ENCODE measurements at places on chromosomes 6 and 20.

- no peak for DNase-seq
Measured at GRCh38 chr6:11386323-11386722, 151.2 kb upstream of the TMEM170B start.

GRCh38 chr6:138296381-138296780, 78.1 kb upstream of the PBOV1 start:
- no peak for DNase-seq

GRCh38 chr20:62237801-62238568, at the start of gene OSBPL2:
TSS of gene OSBPL2 (plus strand) at chr20:62238521. CDS start at chr20:62256185, 17,664 bp downstream.
- DNase-seq = peak; percentile 95

DNA sequence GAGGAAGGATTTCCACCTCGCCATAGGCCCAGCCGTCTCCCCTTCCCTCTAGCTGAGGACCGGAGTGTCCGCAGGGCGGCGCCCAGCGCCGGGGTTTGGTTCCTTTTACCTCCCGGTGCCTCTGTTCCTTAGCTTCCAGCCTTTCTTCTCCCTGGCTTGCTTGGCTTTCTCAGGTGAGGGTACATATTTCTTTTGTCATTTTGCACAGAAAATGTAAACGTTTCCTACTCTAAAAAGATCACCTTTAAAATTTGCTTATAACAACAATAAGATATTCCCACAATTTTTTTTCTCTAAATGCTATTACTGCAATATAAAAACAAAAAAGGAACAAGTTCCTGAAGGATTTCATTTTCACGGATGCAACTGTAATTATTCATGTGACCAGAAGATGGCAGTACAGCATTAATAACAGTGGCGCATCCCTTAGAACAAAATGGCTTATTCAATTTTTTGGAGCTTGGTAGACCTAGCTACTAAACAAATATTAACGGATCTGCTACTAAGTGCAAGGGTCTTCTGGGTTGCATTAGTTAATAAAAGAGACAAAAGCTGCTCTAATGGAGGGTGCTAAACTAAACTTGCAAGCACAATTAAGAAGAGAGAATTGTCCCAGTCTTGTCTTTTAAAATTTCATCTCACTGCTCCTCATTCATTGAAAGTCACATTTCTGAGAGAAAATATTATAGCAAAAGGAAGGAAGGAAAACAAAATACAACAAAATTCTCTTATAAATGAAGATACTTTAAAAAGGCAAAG, 172.9 kb downstream of the ADGRG6 start:
- DNase-seq = peak; percentile 71

GRCh38 chr6:128138694-128139093, 237.8 kb upstream of the THEMIS start:
- no peak for DNase-seq

DNA sequence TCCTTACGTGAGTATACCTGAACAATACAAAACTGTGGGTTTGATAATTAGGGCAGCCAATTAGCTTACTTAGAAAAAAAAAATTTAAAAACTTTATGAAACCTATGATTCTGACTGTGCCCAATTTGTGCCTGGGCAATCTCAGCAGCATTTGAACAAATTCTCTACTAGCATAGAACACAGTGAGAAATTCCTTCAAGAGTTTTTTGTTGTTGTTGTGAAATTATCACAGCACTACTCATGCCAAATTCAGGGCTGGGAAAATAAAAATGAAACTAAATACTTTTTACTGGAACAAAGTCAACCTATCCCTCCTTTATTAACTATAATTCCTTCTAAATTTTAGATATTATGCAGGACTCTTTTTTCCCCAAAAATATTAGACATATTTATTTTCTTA, 42.9 kb downstream of the POU3F2 start:
- no peak for DNase-seq

- no peak for DNase-seq
Measured at GRCh38 chr6:157066781-157067491, 256.4 kb downstream of the TMEM242 start.

DNA sequence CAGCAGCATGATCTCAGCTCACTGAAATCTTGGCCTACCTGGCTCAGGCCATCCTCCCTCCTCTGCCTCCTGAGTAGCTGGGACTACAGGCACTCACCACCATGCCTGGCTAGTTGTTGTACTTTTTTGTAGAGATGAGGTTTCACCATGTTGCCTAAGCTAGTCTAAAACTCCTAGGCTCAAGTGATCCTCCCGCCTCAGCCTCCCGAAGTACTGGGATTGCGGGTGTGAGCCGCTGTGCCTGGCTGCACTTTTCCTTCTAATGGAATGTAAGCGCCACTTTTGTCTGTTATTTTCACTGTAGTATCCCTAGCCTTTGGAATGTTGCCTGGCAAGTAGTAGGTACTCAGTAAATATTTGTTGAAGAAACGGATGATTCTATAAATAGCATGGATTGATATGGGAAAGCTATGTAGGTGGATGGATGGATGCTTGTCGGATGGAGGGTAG, 10.4 kb upstream of the TRIB3 start:
- no peak for DNase-seq

DNA sequence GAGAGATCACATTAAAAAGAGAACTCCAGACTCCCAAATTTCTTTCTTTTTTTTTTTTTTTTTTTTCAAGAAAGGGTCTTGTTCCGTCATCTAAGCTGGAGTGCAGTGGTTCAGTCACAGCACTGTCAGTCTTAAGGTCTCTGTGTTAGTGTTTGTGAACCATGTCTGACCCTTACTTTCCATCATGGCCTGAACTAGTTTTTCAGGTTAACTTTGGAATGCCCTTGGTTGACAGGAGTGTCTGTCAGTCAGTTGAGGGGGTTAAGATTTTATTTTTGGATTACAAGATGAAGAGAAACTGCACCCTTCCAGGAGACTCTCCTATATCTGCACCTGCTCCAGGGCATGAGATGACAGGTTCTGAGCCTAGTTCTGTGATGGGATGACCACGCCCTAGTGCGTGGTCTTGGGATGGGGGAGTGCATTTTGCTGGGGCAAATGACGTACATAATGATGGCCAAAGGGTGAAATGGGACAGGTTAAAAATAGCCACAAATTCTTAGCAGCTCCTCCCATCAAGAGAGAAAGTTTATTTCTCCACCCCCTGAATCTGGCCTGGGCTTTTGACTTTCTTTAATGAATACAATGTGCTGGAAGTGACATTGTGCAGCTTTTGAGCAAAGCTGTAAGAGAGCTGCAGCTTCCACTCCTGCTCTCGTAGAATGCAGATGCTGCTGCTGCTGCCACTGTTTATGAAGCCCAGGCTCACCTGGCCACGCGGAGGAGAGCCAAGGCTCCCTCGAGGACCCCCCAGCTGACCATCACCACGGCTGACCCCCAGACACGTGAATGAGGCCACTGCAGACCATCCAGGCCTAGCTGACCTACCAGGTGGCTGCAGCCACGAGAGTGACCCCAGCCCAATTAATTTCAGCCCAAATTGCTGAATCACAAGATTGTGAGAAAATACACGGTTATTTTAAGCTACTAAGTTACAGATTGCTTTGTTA, 29.7 kb upstream of the FAM50B start:
- DNase-seq = no peak

- no peak for DNase-seq
Measured at GRCh38 chr6:103672169-103672568, 1187.5 kb downstream of the HACE1 start.

DNA sequence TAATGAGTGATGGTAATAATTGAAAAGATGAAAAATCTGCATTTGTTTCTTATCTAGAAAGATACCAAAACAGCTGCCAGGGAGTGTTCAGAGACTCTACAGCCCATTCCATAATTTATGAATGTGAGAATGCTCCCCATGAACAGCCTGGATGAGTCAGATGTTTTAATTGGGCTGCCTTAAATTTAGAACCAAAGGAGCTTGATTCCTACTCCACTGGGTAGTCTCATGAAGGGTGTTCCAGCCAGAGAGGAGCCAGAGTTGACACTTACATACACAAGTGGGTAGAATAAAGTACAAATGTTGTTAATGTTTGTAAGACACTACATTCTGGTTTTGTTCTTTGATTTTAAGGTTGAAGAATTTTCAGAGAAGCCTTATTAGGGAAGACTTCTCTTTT, 158.7 kb upstream of the PRND start:
- no peak for DNase-seq

- DNase-seq = no peak
Measured at GRCh38 chr6:3616565-3617176, 134.8 kb downstream of the PXDC1 start.

DNA sequence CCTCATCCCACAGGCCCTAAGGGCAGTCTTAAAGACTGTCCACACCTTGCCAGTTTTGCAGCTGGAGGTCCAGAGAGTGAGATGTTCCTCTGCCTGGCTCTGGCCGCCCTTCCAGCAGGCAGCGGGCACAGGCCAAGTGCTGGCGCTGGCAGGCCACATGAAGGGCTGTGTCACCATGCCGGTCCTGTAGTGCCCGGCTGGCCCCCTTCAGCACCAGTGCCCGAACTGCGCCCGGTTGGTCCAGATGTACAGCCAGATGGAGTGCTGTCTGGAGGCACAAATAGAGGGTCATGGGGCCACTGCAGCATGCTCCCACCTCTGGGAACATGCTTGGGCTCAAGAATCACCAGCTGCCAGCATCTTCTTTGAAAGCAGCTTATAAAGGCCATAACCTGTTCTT, 3.8 kb downstream of the NFKBIE start:
- no peak for DNase-seq

DNA sequence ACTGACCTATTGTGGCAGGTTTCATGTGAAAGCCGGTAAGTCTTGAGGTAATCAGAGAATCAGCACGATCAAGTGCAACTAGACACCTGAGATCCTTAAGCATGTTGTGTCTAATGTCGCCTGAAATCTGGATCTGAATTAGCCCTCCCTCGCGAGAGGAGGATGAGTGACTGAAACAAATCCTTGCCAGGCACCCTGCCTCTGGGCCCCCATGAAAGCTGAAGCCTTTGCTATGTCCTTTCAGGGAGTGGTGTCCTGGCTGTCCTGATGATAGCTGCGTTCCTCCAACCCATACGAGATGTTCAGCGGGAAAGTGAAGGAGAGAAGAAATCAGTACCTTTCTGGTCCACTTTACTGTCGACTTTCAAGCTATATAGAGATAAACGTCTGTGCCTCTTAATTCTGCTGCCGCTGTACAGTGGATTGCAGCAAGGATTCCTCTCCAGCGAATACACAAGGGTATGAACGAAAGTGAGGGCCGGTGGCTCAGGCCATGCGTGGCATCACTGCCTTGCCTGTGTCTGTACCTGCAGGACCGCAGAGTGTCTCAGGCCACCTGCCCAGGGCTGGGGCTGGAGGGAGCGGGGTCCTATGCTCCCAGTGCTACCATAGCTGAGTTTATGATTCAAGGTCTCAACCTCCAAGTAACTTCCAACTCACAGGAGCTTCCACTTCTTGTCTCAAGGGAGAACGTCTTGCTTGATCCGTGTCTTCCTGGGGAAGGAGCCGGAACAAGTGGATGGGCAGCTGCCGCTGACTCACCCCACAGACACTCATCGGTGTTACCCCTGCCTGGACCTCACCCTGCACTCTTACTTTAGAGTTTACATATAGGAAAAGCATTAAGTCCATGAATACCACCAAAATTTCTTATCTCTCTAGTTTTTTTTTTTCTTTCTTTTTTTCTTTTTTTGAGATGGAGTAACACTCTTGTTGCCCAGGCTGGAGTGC, 12.8 kb downstream of the UNC93A start:
- no peak for DNase-seq

DNA sequence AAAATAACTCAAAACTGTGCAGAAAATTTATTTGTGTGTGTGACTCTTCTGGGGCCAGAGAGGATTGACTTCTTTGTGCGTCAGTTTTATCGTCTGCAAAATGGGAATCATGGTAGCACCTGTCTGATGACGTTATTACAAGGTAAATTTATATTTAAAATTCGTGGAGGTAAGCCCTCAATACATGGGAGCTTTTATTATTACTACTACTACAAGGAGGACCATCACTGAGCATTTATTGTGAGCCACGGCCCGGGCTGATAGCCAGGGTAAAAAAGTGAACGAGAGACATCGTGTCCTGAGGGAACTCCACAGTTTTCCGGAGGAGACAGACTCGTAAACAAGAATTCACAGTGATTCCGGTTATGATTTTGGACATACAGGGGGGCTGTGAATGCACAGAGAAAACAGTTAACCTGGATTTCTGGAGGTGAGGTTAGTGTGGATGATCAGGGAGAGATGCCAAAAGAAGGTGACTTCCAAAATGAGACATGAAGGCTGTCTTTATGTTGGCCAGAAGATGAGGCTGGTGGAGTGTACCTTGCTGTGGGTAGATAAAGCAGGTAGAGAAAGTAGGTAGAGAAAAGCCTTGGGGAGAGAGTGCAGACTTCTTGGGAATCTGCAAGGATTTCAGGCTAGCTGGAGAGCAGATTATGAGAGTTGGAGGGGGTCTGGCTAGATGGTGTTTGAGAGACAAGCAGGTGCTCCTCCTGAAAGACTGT, 10.6 kb upstream of the SERINC3 start:
- no peak for DNase-seq

- no peak for DNase-seq
Measured at GRCh38 chr20:50113420-50114224, 672 bp upstream of the UBE2V1 start.

DNA sequence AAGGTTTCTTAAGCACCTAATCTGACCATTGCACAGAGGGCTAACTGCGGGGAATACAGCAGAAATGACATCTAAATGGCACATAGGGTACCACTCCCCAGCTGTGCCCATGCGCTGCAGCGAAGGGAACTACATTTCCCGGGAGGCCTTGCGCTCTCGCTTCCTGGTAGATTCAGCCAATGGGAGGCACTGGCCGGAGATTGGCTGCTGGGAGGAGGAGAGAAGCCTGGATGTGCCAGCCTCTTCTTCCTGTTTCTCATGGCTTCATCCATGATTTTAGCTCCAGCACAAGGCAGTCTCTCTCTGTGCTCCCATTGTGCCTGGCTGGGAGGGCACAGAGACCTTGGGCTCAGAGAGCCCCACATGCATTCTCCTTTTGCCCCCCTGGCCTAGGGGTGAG, 101.7 kb upstream of the FOXA2 start:
- DNase-seq = peak; percentile 55

GRCh38 chr6:44507014-44507413, 119.5 kb downstream of the CDC5L start:
- DNase-seq = no peak

DNA sequence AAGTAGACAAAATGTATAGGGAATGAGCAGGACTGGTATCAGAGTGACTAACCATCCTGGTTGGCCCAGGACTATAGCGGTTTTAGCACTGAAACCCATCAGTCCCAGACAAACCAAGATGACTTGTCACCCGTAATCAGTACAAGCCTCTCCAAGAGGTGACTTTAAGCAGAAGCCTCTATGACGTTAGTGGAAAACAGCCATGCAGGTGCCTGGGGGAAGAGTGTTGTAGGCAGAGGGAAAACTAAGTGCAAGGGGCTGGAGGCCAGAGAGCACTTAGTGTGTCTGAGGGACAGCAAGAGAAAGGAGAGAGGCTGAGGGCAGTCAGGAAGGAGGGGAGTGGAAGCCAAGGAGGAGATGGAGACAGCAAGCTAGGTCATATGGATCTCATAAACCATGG, 2.1 kb downstream of the SGK2 start:
- DNase-seq = no peak

- no peak for DNase-seq
Measured at GRCh38 chr6:29925727-29926412, 16.5 kb upstream of the HLA-A start.

Data from SW 1271 (cell line).